ENCODE measurements at places on chromosomes 13 and 19. TPM values are rescaled to one million over a fixed set of nuclear protein-coding genes. Genes with fewer than 3 reads are reported as not detected.

DNA sequence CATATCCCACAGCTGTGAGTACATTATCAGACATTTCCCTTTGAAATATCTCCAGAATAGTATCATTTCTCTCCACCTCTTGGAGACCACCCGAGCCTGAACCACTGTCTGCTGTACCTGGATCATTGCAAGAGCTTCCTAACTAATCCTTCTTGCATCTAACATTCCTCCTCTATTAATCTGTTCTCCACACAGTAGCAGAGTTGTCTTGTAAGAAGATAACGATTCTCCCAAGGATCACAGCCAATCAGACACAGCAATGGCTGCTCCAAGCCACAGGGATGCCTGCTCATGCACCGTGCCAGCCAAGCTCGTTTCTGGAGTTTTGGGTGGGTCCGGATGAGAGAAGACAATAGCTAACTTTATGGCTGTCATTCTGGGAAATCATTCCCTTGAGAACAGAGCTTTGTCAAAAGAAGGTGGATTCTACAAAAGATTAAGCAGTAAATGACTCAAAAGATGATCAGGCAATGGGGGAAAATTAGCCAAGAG lies 14.5 kb upstream of the LAIR1 start:
- DNase-seq, result no peak

DNA sequence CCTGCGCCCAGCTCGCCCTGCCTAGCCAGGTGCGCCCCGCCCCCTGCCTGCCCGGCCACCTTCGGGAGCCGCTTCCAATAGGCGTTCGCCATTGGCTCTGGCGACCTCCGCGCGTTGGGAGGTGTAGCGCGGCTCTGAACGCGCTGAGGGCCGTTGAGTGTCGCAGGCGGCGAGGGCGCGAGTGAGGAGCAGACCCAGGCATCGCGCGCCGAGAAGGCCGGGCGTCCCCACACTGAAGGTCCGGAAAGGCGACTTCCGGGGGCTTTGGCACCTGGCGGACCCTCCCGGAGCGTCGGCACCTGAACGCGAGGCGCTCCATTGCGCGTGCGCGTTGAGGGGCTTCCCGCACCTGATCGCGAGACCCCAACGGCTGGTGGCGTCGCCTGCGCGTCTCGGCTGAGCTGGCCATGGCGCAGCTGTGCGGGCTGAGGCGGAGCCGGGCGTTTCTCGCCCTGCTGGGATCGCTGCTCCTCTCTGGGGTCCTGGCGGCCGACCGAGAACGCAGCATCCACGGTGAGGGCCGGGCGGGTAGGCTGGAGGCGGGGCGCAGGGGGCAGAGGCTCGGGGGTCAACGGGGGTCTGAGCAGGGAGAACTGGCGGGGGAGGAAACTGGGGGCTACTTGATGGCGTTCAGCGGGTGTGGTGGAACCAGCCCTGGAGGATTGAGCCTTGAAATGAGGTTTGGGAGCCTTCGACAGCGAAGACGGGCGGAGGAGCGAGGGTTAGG lies at the start of gene SPINT2:
Gene SPINT2 (plus strand): TSS at position 88 of the 727 bp plus-strand sequence. CDS start 320 bp downstream, at position 408.
- no peak for DNase-seq

DNA sequence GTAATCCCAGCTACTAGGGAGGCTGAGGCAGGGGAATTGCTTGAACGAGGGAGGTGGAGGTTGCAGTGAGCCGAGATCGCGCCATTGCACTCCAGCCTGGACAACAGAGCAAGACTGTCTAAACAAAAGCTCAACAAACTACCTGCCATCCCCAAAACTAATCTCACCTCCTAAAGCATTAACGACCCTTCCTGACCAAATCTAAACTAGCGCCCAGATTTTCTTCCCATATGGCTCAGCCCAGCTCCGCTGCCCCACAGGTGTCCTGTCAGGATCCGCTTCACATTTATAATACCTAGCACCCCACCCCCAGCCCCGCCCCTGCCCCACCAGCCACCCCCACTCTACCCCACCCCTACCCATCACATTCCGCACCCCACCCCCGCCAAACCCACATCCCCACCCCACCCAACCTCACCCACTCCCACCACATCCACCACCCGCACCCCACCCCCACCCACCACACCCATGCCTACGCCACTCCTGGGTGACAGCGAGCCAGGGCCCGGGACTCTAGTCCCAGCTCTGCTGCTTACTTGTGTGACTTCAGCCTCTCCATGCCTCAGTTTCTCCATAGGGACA lies 599 bp downstream of the C19orf12 start:
- DNase-seq, result no peak

DNA sequence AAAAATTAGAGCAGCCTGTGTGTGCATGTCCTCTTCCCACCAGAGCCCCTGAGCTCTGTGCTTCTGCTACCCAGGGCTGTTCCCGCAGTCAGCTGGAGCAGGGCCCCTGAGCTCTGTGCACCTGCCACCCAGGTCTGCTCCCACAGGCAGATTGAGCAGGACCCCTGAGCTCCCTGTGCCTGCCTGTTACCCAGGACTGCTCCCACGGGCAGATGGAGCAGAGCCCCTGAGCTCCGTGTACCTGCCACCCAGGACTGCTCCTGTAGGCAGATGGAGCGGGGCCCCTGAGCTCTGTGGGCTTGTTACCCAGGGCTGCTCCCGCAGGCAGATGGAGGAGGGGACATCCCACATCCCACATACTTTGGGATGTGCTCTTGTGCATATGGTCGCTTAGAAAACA lies 186.8 kb upstream of the SOX1 start:
- no peak for DNase-seq

GRCh38 chr13:101648766-101649487 lies 196.5 kb downstream of the ITGBL1 start:
- no peak for DNase-seq

The LENG9 gene
- 1.5 TPM for total RNA-seq

The PSPN gene
- total RNA-seq, result 0.95 TPM

The SPIB gene
- total RNA-seq, result not detected

The RNF113B gene
- total RNA-seq, result not detected

The ZFP36 gene
- total RNA-seq, result 1.7 TPM
